Activated B cell treated with CpG ODN at 0.5 μM for 24 hours (primary cell): ENCODE measurements at places on chromosomes 3 and 15.

DNA sequence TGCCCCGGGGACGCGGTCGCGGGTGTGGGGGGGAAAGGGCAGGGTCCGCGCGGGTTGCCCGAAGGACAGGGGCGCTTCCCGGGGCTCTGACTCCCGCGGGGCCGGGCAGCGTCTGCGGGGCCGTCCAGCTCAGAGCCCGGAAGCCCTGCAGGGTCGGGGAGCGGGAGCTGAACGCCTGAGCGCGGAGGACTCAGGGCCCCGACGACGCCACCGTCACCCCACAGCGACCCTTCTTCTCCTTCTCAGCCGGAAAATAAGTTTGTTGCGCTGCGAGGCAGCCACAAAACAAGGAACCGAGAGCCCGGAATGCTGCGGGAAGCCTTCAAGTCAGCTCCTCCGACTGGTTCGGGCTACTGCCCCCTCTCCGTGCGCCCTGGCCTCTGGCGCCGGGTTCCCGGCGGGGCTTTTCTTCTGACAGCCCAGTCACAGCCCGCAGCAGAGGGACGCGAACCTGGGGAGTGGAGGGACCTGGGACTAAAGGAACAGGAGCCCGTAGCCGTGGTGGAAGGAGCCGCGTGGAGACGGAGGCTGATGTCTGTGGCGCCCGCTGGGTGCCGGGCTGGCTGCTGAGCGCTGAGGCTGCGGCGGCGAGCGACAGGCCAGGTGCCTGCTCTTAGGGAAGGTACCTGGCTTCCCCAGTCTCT is 484 bp downstream of the CNTN4 start:
- DNase-seq: no peak

GRCh38 chr3:61871644-61872043 is 310.3 kb downstream of the PTPRG start:
- DNase-seq: no peak

- no peak for DNase-seq
Measured at GRCh38 chr3:45993421-45994027, 2.1 kb downstream of the FYCO1 start.

- no peak for DNase-seq
Measured at GRCh38 chr3:72696815-72697214, 151.4 kb downstream of the SHQ1 start.

DNA sequence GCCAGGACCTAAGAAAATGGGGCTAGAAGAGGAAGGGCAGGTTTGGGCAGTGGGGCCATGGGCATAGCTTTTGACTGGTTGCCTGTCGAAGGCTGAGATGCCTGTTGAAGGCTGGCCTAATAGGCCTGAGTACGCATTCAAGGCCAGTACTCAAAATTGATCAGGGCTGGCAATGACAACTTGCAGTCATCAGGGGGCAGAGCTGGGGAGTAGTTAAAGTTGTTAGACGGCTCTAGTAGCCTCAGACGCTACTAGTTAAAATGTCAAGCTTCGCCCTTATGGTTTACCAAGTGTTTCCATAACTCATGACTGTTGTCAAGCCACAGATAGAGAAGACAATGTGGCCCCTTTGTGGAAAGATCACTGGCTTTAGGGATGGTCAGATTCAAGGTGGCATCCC is 28.7 kb downstream of the SPG21 start:
- DNase-seq: no peak

DNA sequence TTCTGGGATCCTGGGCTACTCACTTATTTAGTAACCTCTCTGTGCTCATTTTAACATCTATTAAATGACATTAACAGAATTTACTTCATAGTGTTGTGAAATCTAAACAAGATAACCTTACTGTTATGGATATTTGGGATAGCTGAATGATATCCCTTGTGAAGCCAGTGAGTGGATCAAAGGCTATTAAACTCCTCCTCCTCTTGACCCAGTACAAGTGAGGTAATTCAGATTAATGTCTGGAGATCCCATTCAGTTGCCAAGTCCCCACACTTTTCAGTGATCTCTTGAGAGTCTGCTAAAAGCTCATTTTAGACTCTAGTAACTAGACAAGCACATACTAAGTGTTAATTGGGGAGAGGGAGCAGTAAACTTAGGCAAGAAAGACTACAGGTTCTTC is 2.5 kb upstream of the ANKRD28 start:
- no peak for DNase-seq

GRCh38 chr3:106588739-106589138 is 719.9 kb upstream of the CBLB start:
- no peak for DNase-seq

DNA sequence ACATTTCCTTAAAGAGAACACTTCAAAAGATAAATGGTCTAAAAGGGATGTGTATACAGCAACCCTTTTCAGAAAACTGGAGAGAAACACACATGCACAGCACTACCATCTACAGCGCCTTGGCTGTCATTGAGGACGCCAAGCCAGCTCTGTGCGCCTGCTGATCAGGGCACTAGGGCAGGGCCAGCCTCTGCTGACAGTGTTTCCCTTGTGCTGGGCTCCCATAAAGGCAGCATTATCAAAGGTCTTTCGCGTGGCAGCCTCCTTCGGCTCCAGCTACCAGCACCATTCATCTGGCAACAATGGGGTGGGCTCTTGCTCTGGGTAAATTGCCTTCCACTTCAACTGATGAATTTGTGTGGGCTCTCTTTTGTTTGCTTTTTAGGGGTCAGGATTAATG is 53.4 kb downstream of the LDHAL6B start:
- no peak for DNase-seq

- DNase-seq: no peak
Measured at GRCh38 chr3:170128259-170128976, 53.1 kb downstream of the PHC3 start.

GRCh38 chr3:24622696-24623225 is 128.1 kb upstream of the THRB start:
- DNase-seq: no peak

DNA sequence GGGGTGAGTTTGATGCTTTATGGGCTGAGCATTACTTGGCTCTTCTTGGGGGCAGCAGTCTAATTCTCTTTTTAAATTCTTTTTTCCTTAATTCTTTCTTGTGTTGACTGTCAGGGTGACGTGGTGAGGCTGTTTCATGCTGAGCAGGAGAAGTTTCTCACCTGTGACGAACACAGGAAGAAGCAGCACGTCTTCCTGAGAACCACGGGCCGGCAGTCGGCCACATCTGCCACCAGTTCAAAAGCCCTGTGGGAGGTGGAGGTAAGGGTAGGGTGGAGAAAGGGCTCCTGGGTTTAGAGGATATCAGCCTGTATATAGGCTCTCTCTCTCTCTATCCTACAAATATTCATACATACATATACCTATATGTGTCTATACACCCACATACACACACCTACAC is 152.3 kb downstream of the ITPR1 start:
- no peak for DNase-seq

- DNase-seq: no peak
Measured at GRCh38 chr3:197750858-197751737, 1.4 kb downstream of the FYTTD1 start.

DNA sequence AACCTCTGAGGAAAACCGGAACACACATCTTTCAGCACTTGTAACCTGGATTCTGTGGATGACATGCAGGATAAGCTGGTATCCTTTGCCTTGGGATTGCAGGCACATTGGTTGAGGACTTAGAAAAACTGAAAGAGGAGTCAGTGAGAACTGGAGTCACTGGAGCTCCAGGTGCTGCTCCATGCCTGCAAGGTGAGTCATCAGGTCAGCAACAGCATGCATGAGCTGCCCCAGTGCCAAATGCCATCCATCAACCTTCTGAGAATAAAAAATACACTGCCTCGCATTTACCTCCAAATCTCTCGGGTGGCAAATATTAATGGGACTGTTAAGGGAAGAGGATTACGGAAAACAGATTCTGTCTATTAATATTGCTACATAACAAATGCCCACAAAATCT is 729.1 kb downstream of the NTRK3 start:
- DNase-seq: no peak

DNA sequence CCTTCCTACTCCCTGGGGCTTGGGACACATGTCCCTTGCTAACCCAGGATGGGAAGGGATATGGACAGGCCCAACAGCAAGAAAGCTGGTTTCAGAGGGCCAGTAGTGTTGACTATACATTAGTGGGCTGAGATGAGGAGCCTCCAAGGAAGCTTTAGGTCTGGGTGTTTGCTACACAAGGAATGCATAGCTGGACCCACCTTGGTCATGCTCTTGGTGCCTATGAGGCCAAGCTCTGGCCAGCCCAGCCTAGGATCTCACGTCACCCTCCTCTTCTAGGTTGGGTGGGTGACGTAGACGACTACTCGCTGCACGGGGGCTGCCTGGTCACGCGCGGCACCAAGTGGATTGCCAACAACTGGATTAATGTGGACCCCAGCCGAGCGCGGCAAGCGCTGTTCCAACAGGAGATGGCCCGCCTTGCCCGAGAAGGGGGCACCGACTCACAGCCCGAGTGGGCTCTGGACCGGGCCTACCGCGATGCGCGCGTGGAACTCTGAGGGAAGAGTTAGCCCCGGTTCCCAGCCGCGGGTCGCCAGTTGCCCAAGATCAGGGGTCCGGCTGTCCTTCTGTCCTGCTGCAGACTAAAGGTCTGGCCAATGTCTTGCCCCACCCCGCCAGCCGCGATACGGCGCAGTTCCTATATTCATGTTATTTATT is 653 bp upstream of the WDR6 start:
- no peak for DNase-seq

DNA sequence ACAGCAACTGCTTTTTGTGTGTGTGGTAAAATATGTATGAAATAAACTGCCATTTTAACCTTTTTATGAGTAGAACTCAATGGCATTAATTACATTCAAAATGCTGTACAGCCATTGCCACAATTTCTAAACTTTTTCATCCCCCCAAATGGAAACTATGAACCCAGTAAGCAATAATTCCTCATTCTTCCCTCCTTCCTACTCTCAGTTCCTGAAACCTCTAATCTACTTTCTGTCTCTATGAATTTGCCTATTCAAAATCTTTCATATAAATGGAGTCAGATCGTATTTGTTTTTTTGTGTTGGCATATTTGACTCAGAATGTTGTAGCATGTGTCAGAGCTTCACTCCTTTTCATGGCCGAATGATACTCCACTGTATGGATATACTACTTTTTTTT is 5.3 kb upstream of the BLM start:
- no peak for DNase-seq

DNA sequence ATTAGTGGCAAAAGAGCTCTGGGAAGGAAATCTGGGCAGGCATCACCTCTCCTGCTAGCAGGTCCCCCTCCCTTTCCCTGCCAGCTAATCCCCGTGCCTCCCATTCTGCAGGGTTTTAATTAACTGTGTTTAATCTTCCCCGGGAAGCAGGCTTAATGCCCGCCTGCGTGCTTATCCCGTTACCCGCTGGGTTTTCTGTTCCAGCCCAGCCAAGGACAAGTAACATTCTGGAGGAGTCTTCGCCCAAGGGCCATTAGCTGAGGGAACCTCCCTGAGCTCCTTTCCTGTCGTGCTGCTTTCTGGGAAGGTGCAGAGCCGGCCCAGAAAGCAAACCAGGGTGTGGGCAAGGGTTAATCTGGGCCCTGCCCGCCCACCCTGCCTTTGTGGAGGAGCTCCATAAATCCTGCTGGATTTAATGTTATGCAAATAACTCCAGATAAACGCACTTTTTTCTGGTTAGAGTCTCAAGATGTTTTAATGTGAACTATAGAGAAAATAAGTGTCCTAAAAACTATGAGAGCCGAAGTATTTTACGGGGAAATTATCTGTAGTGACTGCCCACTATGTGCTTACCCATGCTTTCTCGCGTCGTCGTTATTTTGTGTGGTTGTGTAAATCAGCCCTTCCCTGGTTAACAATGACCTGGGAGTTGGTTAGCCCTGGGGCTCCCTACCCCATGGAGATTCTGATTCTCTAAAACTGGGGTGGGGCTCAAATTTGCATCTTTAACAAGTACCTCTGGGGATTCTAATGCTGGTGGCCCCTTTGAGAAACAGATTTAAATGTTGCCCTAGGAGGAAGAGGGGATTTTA is 25.9 kb downstream of the TRIM71 start:
- no peak for DNase-seq

DNA sequence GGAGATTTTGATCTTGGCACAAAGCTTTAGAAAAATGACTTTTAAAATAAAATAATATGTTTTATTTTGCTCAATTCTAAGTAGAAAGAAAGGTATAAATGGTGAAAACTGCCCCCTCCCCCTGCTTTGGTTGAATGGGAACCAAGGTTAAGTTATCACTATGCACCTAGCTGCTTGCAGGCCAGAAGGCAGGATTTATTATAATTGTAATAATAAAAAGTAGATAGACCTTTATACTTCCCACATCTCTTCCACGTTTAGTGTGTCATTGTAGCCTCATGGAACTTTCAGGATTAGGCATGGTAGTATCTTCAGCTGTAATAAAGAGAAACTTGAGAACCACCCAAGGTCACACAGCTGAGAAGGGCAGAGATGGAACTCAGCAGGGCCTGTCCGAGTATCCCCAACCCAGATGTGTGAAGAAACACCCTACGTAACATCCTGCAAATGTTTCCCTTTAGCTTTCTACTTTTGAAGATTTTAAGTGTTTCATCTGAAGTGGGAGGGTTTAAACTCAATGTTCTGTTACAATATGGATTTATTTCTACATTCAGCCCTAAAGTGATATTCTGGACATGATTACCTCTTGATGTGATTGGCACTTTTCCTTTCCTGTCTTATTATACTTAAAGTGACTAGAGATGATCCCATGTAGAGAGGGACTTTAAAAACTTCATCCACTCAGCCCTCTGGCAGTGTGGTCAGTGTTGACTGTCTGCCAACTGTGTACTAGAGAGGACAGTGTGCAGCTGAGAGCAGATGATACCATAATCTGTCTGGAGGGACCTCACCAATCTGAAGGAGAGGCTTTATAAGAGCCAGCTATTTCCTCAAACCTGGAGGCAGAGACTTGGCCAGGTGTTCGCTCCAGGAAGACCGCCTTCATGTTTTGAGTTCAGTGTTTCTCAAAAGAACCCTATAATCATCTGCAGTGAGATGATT is 282.5 kb upstream of the TRIM42 start:
- no peak for DNase-seq

GRCh38 chr15:101492766-101493692 is 3.5 kb upstream of the PCSK6 start:
- DNase-seq: no peak

DNA sequence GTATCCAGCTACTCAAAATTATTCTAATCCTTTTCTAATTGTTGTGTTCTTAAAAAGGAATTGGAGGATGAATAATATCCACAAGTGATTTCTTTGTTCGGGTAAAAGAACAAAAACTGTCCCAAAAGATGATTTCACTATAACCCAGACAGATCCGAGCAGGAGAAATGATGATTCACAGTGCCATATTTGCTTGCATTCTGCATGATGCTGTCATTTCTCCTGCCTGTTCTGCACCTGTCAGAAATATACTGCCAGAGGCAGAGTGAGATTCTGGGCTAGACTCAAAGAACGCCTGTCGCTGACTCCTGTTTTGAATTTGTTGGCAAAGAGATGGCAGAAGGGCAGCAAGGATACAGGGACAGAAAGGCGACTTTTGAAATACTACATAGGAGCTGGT is 34.7 kb upstream of the SLC24A5 start:
- DNase-seq: no peak

DNA sequence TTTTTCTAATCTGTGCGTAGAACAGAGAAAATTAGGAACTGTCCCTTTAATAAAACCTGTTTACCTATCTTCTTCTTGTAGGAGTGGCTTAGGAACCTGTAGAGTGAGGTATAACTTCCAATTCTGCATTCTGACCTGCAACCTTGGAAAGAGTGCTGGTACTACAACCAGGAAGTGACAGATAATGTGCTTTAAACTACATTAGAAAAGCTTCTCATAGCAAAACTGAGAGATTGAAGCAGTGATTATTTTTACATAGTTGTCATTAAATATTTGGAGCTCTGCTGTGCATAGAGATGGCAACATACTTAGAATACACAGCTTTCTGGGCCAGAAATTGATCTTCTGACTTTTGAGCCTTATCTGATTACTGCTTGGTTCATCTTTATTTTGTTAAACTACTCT is 50.4 kb upstream of the ZDHHC23 start:
- no peak for DNase-seq
